Stimulated activated CD4-positive, alpha-beta T cell treated with anti-CD3 and anti-CD28 coated beads, Interleukin-4, amount 100 ng/mL, for 48 hours (primary cell): ENCODE measurements at places on chromosomes 4 and X.

DNA sequence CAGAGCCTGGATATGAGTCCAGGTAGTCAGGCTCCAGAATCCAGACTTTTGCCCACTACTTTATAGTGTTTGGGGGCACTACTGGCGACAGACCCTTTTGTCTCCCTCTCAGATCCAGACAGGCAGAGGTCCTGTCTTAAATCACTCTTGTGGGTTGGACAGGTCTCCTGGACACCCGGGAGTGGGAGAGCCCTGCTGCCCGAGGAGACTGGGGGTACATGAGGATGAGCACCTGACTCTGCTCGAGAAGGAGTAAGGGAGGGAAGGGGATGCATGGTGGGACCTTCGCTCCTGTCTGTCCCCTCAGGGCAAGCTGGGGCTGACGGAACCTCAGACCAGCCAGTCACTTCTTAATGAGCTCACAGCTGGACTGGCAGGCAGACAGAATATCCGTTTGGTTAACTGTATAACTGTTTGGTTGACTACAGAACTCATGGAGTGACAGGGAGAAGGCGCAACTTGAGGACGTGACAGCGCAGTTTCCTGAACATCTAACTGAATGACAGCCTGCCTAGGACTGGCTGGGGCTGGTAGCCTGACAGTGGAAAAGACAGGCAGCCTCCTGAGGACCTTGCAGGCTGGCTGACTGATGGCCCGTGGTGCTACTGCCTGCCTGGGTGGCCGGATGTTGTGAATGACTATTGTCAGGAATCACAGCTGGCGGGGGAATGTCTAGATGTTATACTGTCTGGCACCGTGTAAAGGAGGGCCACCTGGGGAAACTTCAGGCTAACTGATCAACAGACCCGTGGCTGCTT is 1.6 kb upstream of the SUV39H1 start:
- DNase-seq, result no peak

- no peak for DNase-seq
Observed at GRCh38 chrX:29724316-29724715, 491.0 kb upstream of the MAGEB2 start.

- DNase-seq, result no peak
Observed at GRCh38 chr4:28508636-28509035, 1648.0 kb downstream of the STIM2 start.

DNA sequence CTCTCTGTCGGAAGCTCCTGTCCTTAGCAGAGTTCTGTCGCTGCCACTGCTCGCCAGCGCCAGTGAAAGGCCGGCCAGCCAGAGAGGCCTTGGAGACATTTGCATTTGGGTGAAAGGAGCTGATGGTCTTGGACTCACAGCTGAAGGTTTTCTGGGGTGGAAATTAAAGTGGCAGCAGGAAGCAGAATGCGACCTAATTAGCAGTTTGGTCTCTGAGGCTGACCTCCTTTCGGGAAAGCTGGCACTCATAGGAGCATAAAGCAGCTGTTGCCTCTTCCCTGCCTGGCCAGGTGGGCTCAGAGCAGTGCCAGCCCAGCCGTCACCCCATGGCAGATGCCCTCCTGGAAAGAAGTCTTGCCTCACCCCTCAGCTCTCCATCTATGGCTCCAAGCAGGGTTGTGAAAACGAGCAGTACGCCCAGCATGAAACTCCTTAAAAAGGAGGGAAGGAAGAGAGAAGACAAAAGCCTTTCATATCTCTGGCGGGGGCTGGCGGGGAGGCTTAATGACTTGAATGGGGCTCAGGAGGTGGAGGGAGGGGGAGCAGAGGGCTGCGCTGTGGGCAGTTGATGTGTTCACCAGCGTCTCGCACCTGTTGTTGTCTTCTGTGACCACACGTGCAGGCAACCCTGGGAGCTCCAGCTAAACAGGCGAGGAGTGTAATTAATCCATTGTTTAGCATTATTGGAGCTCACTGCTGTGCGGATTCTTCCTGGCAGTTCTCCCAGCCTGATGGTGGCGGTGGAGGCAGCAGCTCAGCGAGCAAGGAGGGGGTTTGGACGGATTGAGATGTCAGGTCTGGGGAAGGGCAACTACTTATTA is 264.0 kb downstream of the MID1IP1 start:
- no peak for DNase-seq

DNA sequence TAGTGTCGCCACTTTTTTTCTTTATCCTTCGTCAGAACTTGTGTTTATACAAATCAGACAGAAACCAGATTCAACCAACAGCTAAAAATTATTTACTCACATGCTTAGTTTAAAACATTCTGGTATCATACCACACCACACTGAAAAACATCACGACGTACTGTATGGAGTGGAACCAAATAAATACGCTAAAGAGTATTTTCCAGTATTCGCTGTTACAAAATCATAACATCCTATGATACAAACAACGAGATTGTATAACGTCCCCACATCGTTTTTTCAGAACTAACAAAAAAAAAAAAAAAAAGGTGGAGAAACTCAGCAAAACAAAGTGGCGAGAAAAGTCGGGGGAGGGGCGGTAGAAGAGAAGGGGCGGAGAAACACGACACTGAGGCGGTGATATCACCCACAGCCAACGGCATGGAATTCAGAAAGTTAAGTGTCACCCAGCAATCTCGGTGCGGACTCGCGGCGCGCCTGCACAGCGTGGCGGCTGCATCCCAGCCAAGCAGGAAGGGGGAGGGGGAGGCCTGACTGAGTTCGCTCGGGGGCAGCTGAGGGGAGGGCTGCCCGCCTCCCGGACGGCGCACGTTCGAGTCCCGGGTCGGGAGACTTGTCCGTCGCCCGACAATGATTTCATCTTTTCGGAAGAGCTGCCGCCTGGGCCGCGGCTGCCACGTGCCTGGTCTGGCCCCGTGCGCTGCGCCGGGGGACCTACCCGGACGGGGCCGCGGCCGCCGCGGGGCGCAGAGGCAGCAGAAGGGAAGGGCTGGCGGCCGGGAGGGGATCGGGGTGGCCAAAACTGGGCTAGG is 920 bp downstream of the SETD7 start:
- peak; percentile 75 for DNase-seq
